Osteoblast (primary cell): ENCODE measurements at places on chromosomes 5 and 9. TPM values are rescaled to one million over a fixed set of nuclear protein-coding genes. Genes with fewer than 3 reads are reported as not detected.

Gene CDK7
- total RNA-seq: 41.5 and 44.5 TPM in 2 replicates

GRCh38 chr5:39016587-39017275 lies 57.5 kb downstream of the RICTOR start:
- no peak for DNase-seq

GRCh38 chr9:131817627-131818026 lies 77.8 kb upstream of the RAPGEF1 start:
- no peak for DNase-seq

DNA sequence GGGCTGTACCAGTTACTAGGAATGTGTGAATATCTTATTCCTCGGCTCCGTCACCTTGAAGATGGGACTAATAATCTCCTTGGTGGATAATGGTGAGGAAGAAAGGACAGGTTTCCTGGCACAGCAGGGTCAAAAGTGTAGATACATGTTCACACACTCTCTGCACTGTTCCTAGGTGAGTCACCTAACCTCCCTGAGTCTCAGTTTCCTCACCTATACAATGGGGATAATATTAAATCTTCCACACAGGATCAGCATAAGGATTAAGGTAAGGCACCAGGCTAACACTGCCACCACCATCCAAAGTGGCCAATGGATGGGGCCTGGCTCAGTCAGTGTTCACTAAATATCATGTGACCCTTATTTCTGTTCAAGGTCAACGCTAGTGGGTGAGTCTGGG lies 66.9 kb downstream of the PSMB7 start:
- DNase-seq: peak; percentile 37
